ENCODE measurements at places on chromosomes 1 and 21.

DNA sequence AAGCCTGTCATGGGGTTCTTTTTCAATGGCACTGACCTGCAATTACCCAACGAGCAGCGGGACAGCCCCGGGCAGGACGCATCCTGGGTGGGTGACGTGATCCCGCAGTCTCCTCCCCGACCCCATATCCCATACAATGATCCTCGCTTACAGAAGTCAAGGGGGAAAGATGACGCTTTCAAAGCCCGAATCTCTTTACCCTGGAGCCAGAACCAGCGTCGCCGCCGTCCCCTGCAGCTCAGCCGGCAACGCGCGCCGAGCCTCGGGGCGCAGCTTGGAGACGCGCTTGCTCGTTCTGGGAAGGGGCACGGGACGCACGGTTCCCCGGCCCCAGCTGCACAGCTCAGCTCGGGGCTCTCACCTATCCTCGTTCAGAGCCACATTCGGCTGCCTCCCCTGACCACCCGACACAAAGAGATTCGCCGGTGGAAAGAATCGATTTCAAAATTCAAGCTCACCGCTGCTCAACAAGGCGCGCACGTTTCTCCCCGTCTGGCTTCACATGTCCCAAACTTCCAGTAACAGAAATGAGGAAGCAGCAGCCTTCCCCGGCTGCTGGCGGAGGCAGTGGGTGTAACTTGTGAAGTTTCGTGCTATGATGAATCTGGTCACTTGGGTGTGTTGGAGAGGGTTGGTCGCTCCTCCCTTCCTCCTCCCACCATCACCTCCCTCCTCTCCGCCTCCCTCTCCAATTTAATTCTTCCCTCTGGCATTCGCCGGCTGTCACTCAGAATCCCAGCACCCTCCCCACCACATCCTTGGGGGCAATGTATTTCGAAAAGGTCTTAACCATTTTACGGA lies at the start of gene TIAM1:
Gene TIAM1 (minus strand): TSS at position 582 of the 801 bp plus-strand sequence. CDS start 77,289 bp downstream, outside the sequence.
- DNase-seq, result no peak

GRCh38 chr1:42006836-42007235 lies 88.1 kb upstream of the HIVEP3 start:
- DNase-seq, result no peak

- DNase-seq, result peak; percentile 35
Observed at GRCh38 chr1:222654849-222655248, 37.0 kb downstream of the MIA3 start.

- no peak for DNase-seq
Observed at GRCh38 chr1:8497210-8497819, 179.4 kb downstream of the SLC45A1 start.

- DNase-seq, result no peak
Observed at GRCh38 chr1:152537496-152537895, 23.2 kb downstream of the CRCT1 start.

DNA sequence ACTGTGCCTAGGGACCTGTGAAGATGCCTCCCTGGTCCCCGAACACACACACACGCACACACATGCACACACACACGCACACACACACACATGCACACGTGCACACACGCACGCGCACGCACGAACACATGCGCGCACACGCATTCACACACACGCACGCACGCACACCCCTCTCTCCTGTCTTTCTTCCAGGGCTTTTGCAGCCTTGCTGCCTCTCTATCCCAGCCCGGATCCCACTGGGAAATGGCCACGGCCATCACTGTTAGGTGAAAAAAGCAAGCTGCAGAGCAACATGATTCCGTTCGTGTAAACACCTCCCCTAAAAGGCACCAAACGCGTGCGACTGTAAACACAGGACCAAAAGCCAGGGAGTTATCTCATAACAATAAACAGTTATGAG lies 39.7 kb downstream of the NKAIN1 start:
- DNase-seq, result no peak

DNA sequence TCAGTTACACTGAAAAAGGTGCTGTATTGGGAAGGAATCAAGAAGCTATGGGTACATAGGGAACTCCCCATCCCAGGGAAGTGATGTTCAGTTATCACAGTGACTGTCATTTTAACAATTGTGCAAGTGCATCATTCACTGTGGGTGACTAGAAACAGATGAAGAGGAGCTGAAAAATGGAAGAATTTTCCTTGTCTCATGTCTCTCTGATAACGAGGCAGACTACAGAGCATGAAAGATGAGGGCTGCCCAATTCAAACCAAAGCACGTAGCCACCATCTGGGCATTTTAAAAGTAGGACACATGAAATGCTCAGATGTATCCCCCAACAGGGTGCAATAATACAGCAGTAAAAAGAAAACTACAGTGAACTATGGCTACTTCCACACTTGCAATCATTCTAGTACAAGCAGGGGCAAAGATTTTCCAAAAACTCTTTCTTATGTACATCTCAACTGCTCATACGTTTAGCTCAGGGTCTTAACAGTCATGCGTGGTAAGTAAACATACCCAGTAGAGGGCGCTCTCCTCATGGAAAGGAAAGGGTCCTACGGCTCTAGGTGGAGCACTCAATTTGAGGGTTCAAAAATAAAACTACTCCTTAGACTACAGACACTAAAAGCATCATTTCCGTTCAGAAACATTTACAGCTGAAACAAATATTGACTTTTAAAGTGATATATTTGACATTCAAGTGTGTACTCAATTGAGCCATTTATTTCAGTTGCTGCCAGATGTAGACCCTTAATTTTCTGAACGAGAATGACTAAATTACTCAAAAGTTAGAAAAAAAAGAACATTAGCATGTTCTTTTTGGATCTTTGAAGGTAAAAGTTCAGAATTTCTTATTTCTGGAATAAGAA lies 143.2 kb downstream of the KCTD3 start:
- peak; percentile 18 for DNase-seq

DNA sequence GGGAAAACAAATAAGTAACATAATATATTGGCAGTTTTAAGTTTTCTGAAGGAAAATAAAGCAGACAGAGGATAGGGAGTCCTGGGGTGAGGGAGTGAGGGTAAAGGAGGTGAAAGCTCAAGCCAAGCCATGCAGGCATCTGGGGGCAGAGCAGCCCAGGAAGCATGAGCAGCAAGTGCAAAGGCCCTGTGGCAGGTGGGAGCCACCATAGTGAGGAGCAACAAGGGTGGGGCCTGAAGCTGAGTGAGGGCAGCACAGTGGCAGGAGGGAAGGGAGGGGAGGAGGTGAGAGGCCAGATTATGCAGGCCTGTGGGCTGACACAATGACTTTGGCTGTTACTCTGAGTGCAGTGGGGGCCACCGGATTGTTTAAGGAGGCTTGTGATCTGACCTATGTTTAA lies 138.8 kb upstream of the TNR start:
- no peak for DNase-seq

GRCh38 chr21:30652891-30653290 lies 10.2 kb downstream of the KRTAP20-3 start:
- no peak for DNase-seq

- no peak for DNase-seq
Observed at GRCh38 chr1:203678943-203679661, 52.5 kb downstream of the ATP2B4 start.

GRCh38 chr1:125065092-125065820 lies 3880.5 kb downstream of the SRGAP2C start:
- no peak for DNase-seq

GRCh38 chr1:29962831-29963247 lies 726.5 kb downstream of the PTPRU start:
- no peak for DNase-seq

- DNase-seq, result no peak
Observed at GRCh38 chr1:101918277-101918676, 78.4 kb downstream of the OLFM3 start.

DNA sequence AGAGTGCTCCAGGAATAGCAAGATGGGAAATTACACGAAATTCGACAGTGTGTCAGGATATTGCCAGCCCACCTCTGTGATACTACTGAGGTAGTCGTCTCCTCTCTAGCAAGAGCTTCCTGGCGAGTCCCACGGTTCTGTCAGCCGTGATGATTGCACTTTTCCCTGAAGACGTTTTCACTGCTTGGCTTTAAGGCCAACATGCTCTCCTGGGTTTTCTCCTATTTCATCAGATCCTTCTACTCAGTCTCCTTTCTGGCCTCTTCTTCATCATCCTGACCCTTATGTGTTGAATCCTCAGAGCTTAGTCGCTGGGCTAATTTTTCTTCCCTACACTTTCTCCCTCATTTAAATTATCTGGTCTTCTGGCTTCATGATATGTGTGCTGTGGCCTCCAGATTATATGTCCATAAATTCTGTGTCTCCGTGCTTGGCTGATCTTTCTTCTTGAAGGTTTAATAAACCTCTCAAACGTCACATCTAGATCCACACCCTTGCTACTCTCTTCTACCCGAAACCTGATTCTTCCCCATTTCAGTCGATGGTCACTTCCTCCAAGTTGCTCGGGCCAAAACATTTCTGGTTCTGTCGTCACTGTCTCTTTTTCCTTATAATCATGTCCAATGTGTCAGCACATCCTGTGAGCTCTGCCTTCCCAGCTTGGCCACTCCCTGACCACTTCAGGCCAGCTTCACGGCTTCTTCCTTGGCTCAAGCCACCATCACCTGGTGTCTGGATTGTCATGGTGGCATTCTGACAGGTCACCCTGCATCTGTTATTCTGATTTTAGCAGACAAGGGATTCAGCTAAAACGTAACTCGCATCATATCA lies 12.2 kb downstream of the OR2B11 start:
- no peak for DNase-seq

- peak; percentile 11 for DNase-seq
Observed at GRCh38 chr1:222106377-222106776, 364.5 kb upstream of the DUSP10 start.

DNA sequence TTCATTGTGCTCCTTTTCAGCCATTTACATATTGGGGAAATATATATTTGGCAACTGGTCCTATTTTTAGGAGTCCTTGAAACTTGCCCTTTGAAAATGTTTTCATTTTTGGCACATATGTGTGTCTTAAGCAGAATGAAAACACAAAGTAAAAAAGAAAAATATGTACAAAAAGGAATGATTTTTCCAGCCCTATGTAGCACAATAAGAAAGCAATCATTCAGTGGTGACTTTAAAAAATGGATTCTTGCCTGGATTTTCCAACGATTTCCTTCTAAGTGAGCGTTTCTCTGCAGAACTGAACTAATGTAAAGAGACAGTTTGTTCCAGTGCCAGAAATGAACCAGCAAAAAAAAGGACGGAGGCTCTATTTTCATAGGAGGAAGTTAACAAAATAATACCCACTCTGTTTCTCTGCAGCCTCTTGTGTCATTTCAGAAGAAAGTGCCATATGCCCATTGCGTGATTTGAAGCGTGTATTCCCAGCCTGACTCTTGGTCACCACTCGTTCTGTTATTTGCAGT lies 340.1 kb downstream of the SETD4 start:
- no peak for DNase-seq

- DNase-seq, result no peak
Observed at GRCh38 chr1:47686731-47687630, 249.1 kb downstream of the FOXD2 start.

- no peak for DNase-seq
Observed at GRCh38 chr1:1169429-1170214, 4.1 kb upstream of the TTLL10 start.

GRCh38 chr1:199020904-199021303 lies 382.1 kb downstream of the PTPRC start:
- DNase-seq, result no peak

DNA sequence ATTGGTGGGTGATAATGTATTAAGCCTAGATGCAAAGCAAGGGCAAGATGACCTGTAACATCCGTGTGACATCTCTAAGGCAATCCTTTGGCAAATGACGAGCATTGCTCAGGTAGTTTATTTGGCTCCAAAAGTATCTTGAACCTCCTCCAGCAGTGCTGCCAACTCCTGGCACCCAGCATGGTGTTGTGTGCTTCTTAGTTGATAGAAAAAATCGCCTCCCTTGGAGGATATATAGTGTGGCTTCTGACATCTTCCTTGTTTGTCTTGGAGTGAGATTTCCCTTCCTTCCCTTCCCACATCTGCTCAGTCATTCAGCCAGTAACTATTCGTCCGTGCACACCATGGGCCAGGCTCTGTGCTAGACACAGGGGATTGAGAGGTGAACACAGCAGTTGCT lies 121.8 kb downstream of the TOMM20 start:
- no peak for DNase-seq

GRCh38 chr1:67376381-67376780 lies 53.8 kb downstream of the SERBP1 start:
- DNase-seq, result no peak

DNA sequence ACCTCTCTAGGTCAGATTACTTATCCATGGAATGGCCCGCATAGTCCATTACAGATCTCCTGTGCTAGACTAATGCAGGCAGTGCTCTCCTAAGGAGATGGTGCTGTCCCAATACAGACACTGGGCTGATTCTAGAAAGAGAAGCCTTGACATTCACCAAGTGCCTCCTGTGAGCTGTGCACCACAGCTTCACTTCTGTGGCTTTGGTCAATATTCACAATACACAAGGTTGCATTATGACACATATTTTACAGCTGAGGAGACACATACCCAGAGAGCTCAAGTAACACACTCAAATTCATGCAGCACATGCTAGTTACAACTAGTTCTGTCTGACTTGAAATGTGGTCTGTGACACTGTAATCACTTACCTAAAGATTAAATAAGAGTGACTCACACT lies 59.4 kb upstream of the LRRC8B start:
- no peak for DNase-seq

DNA sequence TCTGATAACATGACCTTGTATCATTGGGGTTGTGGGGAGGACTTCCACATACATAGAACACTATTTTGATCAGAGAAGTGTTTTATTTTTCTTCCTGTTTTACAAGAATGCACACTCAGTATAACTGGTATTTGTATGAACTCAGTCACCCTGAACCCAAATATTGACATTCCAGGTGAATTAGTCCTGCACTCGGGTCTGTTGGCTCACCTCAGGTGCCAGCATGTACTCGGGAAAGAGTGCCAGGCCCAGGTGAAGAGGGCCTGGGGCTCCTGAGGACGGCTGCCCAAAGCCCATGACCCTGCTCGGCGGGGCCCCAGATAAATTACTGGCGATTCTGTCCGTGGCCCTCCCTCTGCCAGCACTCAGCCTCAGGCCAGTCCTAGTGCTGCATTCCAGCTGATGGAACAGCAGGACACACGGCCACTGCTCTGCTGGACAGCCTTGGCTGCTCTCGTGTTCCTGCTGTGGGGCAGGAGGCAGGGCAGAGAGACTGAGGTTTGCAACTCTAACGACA lies 75.4 kb upstream of the TMPRSS2 start:
- no peak for DNase-seq

DNA sequence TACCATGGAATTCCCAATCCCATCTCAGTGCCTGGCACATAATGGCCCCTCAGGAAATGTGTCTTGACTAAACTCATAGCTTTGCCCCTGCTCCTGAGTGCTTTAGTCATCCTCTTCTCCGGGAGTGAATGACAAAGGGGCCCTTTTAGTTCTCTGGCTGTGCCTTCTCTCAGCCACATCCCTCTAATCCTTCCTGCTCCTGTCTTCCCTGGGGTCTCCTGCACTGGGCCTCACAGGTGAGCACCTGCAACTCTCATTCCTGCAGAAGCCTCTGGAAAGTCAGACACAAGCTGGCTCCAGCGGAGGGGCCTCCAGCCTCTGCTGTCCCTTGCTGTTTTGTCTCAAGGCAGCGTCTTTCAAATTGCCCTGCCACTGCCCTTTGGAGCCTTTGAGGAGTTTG lies 14.0 kb upstream of the ETV3L start:
- DNase-seq, result no peak

GRCh38 chr1:234720709-234721441 lies 110.9 kb upstream of the IRF2BP2 start:
- no peak for DNase-seq
